ENCODE measurements at places on chromosomes 4 and X.
A peak's percentile ranks its signal among the peaks of the same experiment; 100 is the strongest.

GRCh38 chr4:95640311-95640710, 91.5 kb upstream of the UNC5C start:
- no peak for DNase-seq

DNA sequence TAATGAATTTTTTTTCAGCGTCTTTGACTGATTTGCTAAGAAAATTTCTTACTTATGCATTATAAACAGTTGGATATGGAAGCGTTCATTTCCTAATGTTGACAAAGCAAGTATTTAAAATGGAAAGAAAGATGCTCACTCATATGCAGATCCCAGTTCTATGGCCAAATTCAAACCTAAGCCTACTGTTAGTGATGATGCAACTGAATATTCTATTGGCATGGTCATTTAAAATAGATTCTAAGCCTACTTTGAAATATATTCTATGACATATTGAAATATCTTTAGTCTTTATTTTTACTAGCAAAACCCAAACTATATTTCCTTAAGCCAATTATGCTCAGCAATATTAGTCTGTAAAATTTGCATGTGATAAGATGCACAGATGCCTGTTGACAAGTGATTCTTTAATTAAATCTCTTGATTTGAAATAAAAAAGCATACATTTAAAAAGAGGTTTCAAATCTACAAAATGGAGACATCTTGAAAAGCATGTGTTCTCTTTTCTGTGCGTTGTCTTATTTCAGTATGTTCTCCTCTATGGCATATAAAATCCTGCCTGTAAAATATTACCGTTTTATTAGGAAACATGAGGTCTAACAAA, 96.6 kb upstream of the NAP1L5 start:
- DNase-seq: no peak

GRCh38 chr4:23392860-23393458, 496.9 kb downstream of the PPARGC1A start:
- DNase-seq: no peak

GRCh38 chr4:40553995-40554394, 75.7 kb downstream of the RBM47 start:
- peak; percentile 74 for DNase-seq

- peak; percentile 24 for DNase-seq
Measured at GRCh38 chrX:51641421-51642021, 22.8 kb upstream of the CENPVL3 start.

GRCh38 chr4:67092351-67092750, 453.0 kb downstream of the CENPC start:
- DNase-seq: no peak

DNA sequence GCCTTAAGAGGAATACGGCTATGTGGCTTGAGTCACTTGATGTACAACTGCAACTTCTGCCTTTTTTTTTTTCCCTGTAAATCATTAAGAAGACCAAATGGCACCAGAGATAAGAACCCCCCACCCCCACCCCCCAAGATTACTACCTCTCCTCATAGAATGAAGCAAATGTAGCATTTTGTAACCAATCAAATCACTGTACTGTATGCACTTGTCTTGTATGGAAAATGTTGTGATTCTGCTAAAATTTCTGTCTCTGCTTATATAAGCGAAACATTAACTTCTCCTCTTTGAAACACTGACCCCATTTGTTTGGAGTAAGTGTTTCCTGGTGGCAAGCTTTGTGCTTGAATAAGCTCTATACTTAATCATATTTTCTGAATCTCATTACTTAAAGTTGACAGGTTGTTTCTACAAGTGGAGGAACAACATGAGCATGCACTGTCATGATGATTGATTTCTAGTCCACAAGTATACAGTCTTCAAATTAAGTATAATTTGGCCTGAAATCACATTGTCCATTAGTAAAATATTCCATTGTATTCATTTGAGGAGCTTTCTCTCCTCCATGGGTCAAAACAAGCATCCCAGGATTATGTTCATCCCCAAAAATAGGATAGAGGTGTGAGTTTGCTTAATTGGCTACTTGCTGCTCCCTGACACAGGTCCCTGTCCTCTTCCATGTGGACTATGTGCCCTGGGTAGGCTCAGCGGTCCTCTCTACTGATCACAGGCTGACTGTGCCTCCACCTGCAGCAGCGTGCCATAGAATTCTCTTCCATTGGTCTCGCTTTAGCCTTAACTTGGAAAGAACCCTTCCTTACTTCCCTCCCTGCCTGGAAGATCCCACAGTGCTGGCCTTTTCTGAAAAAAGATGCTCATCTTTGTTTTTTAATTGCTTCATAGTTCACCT, 104.0 kb upstream of the BMP2K start:
- no peak for DNase-seq

GRCh38 chr4:62970846-62971245, 1438.4 kb downstream of the TECRL start:
- no peak for DNase-seq

DNA sequence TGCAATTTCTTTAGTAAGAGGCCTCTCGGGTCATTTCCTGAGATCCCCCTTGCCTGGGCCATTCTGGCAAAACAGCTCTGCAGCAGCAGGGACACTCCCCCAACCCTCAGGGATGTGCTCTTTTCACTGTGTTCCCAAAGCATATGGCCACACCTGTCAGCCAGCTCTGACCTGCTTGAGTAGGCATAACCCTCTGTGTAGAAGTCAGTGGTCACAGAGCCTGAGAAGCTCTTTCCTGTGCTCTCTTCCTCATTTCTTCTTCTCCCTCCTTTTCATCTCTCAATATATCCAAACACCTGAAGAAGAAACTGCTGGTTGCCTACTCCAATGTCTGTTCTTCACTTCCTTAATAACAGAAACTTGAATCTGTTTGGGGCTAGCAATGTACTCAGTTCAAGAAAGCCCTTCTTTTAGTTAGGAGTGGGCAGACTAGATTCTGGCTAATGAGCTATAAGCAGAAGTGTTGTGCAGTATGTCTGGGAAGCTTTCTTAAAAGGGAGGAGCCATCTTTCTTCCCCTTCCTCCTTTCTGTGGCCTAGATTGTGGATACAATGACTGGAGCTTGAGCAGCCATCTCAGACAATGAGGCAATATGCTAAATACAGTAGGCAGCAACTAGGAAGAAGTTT, 73.3 kb downstream of the PRPS1 start:
- DNase-seq: peak; percentile 79

- no peak for DNase-seq
Measured at GRCh38 chr4:6052679-6053078, 34.4 kb upstream of the C4orf50 start.

DNA sequence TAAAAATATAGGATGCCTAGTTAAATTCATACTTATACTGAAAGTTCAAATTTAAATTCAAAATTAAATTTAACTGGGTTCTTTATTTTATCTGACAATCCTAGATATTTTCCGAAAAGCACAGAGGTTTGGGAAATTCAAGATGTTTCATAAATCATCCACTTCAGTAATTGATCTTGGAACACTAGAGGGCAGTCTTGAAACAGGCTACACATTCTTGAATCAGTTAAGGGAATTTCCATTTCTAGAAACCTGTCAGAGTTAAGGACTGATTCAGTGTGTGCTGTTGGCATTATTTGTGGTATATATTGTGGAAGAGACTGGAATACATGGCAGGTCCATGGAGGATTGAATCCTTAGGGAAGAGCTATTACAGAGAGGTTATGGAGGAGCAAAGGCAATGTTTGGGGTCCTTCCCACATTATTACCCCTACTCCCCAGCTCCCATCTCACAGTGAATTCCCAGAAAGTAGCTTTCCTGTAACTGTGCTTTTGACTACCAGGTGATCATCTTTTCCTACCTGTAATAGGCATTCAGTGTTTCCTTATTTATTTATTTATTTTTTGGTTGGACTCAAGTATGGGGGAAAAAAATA, 92.9 kb downstream of the EGF start:
- DNase-seq: peak; percentile 88

DNA sequence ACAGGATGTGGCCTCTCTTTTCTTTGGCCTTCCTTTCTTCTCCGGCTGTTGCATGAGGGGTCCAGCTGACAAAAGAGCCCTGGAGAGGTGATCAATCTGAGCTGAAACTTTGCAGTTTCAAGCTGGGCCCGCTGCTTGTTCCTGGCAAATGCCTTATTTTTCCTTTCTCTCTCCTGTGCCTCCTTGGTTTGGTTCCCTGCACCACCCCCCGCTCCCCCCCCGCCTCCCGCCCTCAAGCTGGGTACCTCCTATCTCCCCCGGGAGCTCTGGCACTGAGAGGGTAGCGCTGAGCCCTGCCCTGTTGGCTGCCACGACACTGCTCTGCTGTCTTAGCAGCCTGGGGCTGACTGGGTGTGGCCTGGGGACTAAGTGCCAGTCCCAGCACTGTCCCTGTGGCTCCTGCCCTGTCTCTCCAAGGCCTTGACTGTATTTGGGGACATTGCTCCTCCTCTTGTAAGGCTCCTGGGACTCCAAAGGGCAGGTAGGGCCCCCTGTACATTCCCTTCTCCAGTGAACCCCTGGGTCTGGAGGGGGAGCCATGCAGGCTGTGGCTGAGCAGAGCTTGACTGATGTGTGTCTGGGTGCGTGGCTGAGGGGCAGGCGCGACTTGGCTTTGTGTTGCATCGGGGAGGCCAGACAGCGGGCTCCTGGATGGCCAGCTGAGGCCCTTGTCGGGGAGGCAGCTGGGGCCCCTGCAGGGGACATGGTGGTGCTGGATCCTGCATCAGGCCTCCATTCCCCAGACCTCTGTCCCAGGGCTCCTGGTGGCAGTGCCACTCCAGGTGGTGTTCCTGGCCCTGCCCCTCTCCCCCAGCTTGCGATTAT, 1.1 kb downstream of the PLXNA3 start:
- DNase-seq: peak; percentile 17

DNA sequence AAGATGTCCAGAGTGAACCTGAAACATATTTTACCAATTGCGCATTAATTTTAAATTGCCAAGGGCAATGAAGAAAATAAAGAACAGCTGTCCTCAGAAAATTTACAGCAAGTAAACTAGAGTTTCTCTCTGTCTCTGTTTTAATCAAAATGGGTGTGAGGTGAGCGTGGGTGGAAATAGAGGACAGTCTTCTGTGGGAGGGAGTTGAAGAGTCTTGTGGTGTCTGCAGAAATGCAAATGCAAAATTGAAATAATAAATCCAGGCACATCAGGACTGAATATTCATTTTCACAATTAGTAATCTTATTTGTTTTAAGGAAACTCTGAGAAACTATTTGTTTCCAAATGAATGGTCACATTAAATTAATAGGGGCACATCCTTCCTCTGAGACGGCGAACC, 192.0 kb downstream of the ARHGAP10 start:
- DNase-seq: no peak

- no peak for DNase-seq
Measured at GRCh38 chr4:1377606-1378261, 28.5 kb downstream of the NKX1-1 start.

GRCh38 chr4:108049406-108049805, 59.7 kb downstream of the HADH start:
- DNase-seq: no peak

GRCh38 chr4:148782284-148782683, 340.1 kb upstream of the NR3C2 start:
- DNase-seq: no peak

DNA sequence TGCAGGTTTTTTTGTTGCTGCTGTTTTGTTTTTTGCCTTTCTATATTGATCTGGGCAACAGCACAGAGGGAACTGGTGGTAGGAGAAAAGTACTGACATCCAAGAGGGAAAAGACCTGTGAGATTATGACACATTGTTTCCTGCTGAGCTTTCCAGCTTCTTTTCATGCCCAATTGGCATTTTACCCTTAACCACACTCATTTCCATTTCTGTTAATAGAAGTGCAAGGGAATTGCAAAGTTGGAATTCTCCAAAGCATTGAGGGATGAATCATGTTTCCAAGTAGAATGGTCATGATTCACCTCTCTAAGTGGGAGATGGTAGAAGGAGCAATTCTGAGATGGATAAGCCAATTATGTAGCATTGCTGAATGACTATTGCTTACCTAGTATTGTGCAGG, 161.5 kb downstream of the PPARGC1A start:
- no peak for DNase-seq

- DNase-seq: no peak
Measured at GRCh38 chr4:148333265-148333664, 108.9 kb downstream of the NR3C2 start.

- DNase-seq: no peak
Measured at GRCh38 chrX:120120223-120120622, 4.5 kb upstream of the RHOXF1 start.

- no peak for DNase-seq
Measured at GRCh38 chr4:31016322-31017061, 296.3 kb downstream of the PCDH7 start.

- no peak for DNase-seq
Measured at GRCh38 chr4:101851672-101852071, 61.1 kb downstream of the BANK1 start.

All from suppressor macrophage treated with lipopolysaccharide for 1 hour (primary cell).